ENCODE measurements at places on chromosomes 5 and 9.

GRCh38 chr9:90140131-90140818 lies 502.3 kb downstream of the DIRAS2 start:
- no peak for DNase-seq

- no peak for DNase-seq
Observed at GRCh38 chr5:173852790-173853359, 35.3 kb upstream of the CPEB4 start.

GRCh38 chr9:14960881-14961280 lies 50.7 kb upstream of the FREM1 start:
- DNase-seq = no peak

DNA sequence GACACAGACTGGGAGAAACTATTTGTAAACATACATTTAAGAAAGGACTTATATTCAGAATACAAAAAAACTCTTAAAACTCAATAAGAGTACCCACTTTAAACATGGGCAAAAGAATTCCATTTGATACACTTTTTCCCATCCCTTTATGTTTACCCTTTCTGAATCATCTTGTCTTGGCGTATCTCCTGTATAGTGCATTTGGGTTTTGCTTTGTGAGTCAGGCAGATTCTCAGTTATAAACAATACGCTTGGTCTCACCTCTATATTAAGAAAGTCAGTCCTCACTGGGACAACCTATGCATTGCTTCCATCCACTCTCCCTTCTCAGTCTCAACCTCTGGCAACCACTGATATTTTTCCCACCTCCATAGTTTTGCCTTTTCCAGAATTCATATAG lies 27.3 kb upstream of the ADAMTS6 start:
- no peak for DNase-seq

- no peak for DNase-seq
Observed at GRCh38 chr9:81666123-81666522, 23.2 kb downstream of the TLE1 start.

- no peak for DNase-seq
Observed at GRCh38 chr5:113489299-113489698, 1.0 kb upstream of the MCC start.

DNA sequence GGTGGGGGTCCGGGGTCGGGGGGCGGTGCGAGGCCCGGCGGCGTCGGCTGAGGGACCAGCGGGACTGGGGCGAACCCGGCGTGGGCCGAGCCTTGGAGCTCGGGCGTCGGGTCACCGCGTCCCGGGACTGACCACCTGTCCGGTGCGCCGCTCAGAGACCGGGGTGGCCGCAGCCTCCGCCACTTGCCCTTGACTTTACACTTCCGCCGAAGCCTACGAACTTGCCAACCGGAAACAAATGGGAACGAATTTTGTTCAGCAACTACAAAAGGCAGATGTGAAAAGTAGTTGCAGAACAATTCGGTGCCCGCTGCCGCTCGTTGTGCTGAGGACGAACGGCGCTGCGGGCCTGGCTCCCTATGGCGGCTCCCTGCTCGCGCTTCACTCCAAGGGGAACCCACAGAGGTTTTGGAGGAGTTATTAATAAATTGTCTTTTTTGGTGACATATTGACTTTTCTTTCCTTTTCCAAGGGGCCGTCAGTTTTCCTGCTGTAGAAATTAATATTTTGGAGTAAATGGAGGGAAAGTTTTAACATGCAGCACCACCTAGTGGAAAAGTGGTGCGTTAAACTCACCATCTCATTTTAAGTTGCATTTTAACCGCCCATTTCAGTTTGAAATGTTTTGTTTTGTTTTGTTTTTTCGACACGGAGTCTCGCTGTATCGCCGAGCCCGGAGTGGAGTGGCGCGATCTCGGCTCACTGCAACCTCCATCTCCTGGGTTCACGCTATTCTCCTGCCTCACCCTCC lies 490 bp downstream of the PCBD2 start:
- peak; percentile 40 for DNase-seq

DNA sequence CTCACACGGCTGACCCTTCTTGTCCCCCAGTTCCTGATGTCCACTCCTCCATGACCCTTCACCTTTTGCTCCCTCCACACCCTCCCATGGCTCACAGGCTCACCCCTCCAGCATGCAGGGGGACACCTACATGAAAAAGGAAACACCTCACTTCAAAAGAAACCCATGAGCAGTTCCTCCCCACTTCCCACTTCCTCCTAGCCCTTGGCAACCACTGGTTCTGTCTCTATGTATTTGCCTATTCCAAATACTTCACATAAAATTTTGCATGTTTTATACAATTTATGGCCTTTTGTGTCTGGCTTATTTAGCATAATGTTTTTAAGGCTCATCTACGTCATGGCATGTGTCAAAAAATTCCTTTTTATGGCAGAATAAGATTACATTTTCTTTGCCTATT lies 100.2 kb upstream of the S1PR3 start:
- DNase-seq = no peak

- no peak for DNase-seq
Observed at GRCh38 chr9:134286471-134287245, 39.6 kb upstream of the RXRA start.

GRCh38 chr9:134501761-134502265 lies 139.8 kb upstream of the COL5A1 start:
- DNase-seq = no peak

DNA sequence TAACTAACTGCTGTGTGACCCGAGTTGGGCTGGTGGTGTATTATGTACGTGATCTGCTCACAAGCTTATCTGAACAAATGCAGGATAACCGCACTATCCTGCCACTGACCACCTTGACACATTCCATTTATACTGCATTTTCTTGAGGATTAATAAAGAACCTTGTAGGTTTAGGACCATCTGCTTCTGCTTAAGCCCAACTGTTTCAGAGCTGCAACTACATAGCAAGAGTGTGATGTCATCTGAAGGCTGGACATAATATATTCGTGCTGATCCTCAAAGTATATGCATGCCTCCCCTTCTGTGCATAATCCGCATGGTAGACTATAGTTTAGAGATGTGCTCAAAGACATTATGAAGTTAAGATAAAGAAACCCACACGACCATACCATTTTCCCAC lies 435.9 kb downstream of the BNC2 start:
- no peak for DNase-seq

- DNase-seq = no peak
Observed at GRCh38 chr5:153775923-153776322, 262.8 kb downstream of the FAM114A2 start.

DNA sequence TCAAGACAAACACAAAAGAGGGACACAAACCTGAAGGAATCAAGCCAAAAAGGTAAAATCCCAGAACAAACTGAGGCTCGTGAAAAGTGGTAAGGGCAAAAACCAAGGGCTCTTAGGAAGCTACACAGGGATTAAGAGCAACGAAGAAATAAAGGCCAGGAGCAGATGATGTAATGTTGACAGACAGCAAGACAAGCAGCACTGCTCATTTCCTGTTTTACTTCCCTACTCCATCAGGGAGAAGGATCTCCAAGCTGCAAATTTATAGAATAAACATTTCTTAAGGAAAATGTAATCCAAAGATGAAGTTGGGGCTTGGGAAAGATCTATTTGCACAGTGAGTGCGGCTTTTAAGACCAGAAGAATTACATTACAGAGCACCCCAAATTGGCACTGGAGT lies 182.3 kb upstream of the MAP1B start:
- no peak for DNase-seq

DNA sequence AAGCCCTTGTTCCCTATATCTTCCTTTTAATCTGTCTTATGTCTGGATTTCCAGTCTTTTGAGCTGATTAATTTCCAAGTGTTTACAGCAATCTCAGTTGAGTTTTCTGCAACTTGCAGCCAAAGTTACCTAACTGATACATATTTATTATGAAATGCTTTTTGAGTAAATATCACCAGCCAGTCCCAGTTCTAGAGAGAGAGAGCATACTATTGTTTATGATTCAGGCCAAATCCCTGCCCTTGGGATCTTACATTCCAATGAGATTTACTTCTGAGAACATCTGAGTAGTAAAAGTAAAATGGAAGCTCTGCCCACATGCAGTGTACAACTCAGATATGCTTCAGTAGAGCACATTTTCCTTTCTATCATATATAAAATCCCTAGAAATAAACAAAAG lies 661.7 kb downstream of the KCTD16 start:
- DNase-seq = no peak

All from activated CD4-positive, CD25-positive, alpha-beta regulatory T cell (primary cell).